SK-N-SH (cell line): ENCODE measurements at places on chromosomes 6 and 20. TPM values are rescaled to one million over a fixed set of nuclear protein-coding genes. Genes with fewer than 3 reads are reported as not detected.

DNA sequence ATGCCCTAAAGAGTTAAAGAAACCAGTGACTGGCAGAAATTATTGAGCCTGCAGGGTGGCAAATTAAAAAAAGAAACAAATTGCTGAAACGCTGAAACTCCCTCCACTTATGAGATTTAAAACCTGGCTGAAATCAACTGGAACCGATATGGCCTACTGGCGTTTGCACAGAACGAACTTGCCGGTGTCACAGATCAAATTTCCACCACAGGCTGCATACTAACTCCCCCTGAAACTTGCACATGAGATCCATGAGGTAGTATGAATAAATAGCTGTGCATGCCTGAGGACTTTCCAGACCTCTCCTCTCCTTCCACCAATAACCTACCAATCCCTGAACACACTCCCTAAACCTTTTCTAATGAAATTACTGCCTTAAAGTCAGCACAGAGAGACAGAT is 150.4 kb downstream of the RNGTT start:
- DNase-seq, result no peak

DNA sequence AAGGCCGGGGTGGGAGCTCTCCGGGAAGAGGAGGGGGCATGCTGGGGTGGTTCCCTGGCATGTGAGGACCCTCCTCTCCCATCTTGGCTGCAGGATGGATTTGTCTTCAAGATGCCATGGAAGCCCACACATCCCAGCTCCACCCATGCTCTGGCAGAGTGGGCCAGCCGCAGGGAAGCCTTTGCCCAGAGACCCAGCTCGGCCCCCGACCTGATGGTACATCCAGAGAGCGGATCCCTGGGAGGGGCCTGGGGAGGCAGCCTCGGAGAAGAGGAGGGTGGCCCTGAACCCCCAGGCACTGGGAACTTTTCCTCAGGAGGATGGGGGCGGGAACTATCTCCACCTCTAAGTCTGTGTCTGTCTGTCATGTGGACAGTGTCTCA is 4.8 kb downstream of the CDC25B start:
- DNase-seq, result no peak

DNA sequence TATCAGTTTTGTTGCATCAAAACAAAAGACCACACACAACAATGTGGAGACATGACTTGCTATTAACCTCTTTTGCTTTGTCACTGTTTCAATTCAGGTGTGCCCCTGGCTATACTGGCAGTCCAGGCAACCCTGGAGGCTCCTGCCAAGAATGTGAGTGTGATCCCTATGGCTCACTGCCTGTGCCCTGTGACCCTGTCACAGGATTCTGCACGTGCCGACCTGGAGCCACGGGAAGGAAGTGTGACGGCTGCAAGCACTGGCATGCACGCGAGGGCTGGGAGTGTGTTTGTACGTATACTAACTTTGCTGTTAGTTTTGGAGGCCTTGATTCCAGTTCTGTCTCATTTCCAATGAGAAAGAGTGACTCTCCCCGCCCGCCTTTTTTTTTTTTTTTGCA is 356.9 kb downstream of the ARHGAP18 start:
- no peak for DNase-seq

DNA sequence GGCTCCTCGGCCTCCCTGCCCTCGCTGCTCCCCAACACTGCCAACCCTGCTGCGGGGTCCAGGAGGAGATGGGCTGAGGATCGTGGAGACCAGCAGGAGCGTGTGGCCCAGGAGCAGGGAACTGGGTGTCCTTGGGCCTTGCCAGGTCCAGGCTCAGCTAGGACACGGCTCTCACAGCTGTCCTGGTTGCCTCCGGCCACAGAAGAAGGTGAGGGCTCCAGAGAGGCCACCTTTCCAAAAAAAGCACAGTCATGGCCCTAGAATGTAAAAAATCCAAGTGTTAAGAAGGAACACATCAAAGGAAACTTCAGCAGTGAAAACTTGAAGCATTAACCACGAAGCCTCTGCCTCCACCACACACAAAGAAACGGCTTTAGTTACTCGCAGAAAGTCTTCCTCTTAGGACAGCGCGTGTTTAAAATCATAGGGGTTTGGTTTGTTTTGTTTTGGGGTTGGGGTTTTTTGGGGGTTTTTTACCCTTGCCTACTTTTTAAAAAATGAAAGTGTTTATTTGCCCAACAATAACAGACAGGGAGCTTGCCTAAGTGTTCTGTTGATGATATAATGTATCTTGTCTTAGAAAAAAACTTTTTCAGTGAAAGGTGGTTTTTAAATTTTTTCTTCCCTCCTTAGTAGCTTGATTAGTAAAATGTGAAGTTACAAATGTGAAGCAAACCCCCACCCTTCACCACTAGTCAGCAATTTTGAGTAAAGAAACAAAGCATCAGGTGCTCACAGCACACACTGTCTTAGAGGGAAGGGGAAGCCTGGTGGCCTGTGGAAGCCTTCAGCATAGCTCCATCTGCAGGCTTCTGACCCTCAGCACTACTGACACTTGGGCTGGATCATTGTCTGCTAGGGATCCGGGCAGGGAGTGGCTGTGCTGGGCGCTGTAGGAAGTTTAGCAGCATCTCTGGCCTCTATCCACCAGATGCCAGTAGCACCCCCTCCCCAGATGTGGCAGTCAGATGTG is 60.0 kb downstream of the PTPN1 start:
- DNase-seq, result no peak

DNA sequence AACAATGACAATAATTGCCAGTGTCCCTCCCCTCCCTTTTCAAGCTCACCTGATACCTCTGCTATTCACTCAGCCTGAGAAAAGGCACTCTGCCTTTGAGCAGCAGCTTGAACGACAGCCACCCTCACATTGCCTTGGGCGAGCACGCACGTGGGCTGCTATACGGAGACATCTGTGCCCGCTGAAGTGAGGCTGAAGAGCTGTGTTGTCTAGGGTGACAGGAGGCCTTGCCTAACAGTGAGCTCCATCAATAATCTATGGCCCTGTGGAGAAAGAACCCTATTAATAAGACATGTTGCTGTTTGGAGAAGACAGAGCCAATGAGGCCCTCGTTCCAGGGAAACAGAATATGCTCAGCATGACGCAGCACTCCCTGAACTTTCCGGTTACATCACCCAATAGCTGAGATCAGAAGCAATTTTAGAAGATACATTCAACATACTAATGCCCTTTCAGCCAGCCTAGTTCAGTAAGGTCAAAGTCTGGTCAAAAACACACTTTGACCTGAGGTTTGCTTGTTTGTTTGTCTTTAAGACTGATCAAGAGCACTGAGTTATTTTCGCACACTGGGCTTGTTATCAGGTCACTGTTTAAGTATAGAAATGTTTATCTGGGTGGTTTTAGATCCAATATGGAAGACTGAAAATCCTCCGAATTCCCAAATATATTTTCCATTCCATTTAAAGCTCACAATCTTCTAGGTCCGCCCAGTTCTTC is 30.6 kb downstream of the RBM24 start:
- DNase-seq, result no peak

MEP1A gene
- polyA plus RNA-seq, result not detected in 2 replicates

DEFB132 gene
- polyA plus RNA-seq, result not detected in 2 replicates

- no peak for DNase-seq
Observed at GRCh38 chr6:1645466-1646185, 35.9 kb downstream of the FOXC1 start.

- no peak for DNase-seq
Observed at GRCh38 chr20:7503501-7503900, 436.8 kb downstream of the HAO1 start.

DNA sequence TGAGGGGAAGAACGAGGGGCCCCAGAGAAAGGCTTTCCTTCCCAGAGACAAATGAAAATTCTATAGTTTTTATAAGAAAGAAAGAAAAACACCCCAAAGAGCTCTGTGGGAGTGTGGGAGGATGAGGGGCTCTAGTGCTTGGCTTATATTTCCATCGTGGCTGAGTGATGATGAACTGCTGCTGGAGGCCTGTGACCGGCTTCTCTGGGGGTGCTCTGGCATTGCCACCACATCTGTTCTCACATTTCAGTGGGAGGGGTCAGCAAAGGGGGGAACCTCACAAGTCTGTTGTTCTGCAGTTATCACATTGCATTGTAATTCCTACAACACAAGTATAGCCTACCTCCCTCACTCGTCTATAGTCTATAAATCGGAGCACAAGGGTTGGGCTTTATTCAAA is 67.6 kb upstream of the BACH2 start:
- no peak for DNase-seq

DNA sequence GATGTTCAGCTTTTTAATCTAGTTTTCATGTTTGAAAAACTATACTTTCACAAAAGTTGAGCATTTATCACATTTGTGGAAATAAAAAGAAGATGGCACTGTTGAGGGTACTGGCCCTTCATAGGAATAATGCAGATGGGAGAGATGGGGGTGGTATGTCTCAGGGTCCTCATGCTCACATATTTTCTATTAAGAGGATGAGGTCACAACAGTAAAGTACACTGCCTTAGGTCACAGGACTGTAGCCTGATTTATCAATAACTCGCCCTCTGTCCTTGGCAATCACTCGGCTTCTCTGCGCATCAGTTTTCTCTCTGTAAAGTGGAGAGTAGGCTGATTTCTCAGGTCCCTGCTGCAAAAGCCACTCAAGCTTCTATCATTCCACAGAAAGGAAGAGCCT is 55.9 kb downstream of the PPP1R3G start:
- DNase-seq, result no peak

DNA sequence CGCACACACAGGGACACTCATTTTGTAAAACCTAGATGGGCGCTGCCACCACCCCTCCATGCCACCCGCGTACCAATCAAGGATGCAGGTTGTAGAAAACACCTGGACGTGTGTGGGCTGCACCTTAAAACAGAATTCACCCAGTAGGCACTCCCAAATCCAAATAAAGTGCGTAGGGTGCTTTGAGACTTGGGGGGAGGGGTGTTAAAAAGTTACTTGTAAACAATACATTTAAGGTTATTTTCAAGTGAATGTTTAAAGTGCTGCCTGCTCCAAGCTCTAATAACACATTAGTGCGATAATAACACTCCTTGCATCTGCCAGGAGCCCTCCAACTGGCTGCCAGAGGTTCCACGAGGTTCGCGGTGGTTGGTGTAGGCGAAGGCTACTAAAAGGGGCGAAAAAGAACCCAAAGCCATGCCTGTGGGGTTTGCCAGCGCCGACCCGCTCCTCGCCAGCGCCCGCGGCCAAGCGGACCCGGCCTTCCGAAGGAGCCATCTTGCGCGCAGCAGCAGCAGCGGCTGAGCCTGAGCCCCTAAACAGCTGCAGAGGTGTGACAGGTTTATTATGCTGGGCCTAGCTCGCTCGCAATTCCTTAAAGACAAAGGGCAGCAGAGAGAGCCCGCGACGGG is 11.5 kb downstream of the FOXC1 start:
- no peak for DNase-seq

DNA sequence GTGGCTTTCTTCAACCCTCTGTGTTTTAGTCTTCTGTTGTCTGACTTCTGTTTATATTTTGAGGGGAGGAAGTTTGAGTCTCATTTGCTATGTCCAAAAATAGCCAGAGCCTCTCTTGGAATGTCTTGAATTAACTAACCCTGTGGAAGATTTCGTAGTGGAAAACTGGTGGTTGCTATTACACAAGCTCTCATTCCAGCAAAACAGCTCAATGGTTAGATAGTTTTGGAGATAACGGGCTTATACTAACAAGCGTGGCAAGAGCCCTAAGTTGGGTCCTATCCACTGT is 1.6 kb downstream of the CCN2 start:
- DNase-seq, result no peak

BCLAF1 gene
- 21.9 and 30.4 TPM in 2 replicates for polyA plus RNA-seq

GRCh38 chr20:23666698-23667097 is 22.1 kb downstream of the CST4 start:
- DNase-seq, result no peak

GRCh38 chr6:127305741-127306140 is 37.7 kb downstream of the ECHDC1 start:
- no peak for DNase-seq

AURKA gene
- 24.6 and 27.6 TPM in 2 replicates for polyA plus RNA-seq

- DNase-seq, result no peak
Observed at GRCh38 chr20:14580418-14581074, 243.1 kb upstream of the FLRT3 start.

- DNase-seq, result no peak
Observed at GRCh38 chr6:148866657-148867268, 119.9 kb downstream of the UST start.

DNA sequence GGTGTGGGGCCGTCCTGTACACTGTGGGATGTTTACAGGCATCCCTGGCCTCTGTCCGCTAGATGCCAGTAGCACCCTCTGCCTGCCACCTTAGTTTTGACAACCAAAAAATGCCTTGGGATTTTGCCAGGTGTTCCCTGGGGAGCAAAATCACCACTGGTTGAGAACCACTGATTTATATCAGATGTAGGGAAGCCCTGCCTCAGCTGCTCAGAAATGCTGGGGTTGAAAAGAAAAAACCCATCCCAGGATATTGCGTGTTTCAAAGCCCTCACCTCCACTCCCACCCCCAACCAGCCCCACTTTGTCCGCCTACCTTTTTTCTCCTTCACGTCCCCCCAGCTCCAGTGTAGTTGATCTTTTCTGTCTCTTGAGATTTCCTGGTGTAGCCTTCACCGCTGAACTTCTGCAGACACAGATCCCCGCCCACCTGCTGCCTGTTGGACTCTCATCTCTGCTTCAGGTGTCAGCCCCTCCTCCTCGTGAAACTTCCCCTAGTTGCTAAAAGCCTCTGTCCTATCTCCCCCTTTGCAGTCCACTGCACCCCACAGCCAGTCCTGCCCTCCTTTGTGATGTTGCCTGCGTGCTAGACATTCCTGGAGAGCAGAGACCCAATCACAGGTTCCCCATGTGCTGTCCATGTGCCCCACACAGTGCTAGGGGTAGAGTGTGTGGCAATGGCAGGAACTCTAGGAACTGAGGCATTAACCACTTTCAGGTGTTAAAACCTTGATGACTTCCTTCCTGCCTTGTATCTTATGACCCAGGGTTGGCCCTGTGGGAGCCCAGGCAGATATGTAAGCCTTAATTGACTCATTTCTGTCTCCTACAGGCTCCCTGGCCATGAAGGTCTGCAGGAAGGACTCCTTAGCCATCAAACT is 98.9 kb downstream of the TBC1D7 start:
- DNase-seq, result no peak

GRCh38 chr20:62622877-62623487 is 19.3 kb upstream of the SLCO4A1 start:
- no peak for DNase-seq

DNA sequence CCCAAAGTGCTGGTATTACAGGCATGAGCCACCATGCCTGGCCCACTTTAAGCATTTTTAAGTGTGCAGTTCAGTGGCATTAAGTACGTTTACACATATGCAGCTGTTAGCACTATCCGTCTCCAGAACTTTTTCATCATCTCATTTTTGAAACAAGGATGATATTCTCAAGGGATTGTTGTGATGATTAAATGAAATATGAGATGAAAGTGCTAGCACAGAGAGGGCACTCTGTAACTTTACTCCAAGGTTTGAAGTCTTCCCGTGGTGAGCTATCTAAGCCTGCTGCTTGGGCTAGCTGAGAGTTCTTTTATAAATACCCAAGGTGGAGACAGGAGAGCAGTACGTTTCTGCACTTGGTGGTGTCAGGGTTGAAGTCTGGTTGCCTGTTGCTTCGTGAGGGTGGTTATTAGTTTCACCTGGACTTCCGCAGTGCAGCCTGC is 6.6 kb downstream of the TM9SF4 start:
- DNase-seq, result no peak

- DNase-seq, result no peak
Observed at GRCh38 chr6:134537146-134537555, 219.2 kb upstream of the SGK1 start.
